Fibroblast of lung (primary cell): ENCODE measurements at places on chromosomes 5 and 9. TPM values are rescaled to one million over a fixed set of nuclear protein-coding genes. Genes with fewer than 3 reads are reported as not detected.

Gene PRRX2
- total RNA-seq = 4.6 and 11.7 TPM in 2 replicates

Gene SNCAIP
- 4.1 and 5.1 TPM in 2 replicates for total RNA-seq

Gene ACTBL2
- under 0.01 TPM in 1 of 2 replicates, not detected in the other for total RNA-seq

Gene FRRS1L
- 0.17 and 0.26 TPM in 2 replicates for total RNA-seq

Gene SPINK4
- total RNA-seq = not detected in 2 replicates

Gene DHFR
- total RNA-seq = 4.4 and 9.7 TPM in 2 replicates

Gene PTPDC1
- 5.9 and 7.6 TPM in 2 replicates for total RNA-seq

Gene F2RL2
- 13.1 and 82.6 TPM in 2 replicates for total RNA-seq

Gene MUSK
- under 0.01 and 0.66 TPM in 2 replicates for total RNA-seq

Gene C5orf34
- total RNA-seq = 2.6 and 4.1 TPM in 2 replicates

Gene SLC28A3
- total RNA-seq = under 0.01 and 0.17 TPM in 2 replicates

Gene PDE8B
- total RNA-seq = 0.17 and 0.26 TPM in 2 replicates

Gene NOXA1
- 0.66 and 0.77 TPM in 2 replicates for total RNA-seq

Gene CTNND2
- total RNA-seq = not detected in 2 replicates

Gene BNIP1
- 17.5 and 23.9 TPM in 2 replicates for total RNA-seq

Gene CARTPT
- total RNA-seq = not detected in 2 replicates

Gene TMEM215
- total RNA-seq = not detected in 2 replicates

Gene PCDHGB2
- total RNA-seq = 3.1 and 4.6 TPM in 2 replicates

Gene CAVIN4
- total RNA-seq = 1.0 and 1.5 TPM in 2 replicates

Gene ALDH1A1
- total RNA-seq = 45.2 and 46.1 TPM in 2 replicates

Gene ITK
- total RNA-seq = 0.17 TPM in 1 of 2 replicates, not detected in the other

Gene SYK
- total RNA-seq = not detected in 2 replicates

Gene SLC6A3
- total RNA-seq = not detected in 2 replicates

Gene SMIM33
- not detected in 2 replicates for total RNA-seq

Gene AK3
- 53.9 and 90.3 TPM in 2 replicates for total RNA-seq

Gene ELOVL7
- total RNA-seq = under 0.01 and 0.26 TPM in 2 replicates

Gene BAAT
- total RNA-seq = not detected in 2 replicates

Gene CAMK2A
- 0.77 and 2.1 TPM in 2 replicates for total RNA-seq

Gene SLC6A7
- total RNA-seq = not detected in 2 replicates

Gene C9orf50
- total RNA-seq = 0.17 and 0.26 TPM in 2 replicates

Gene C1QTNF3
- 1.0 and 1.2 TPM in 2 replicates for total RNA-seq

Gene SMIM15
- total RNA-seq = 42.4 and 64.6 TPM in 2 replicates

Gene BARHL1
- total RNA-seq = not detected in 2 replicates

Gene PCDHB16
- 0.51 and 1.5 TPM in 2 replicates for total RNA-seq

Gene SHOC1
- total RNA-seq = under 0.01 TPM in 2 replicates

Gene ANGPTL2
- total RNA-seq = 108 and 163 TPM in 2 replicates

Gene TSLP
- 9.2 and 18.7 TPM in 2 replicates for total RNA-seq

Gene MZB1
- total RNA-seq = 0.17 TPM in 1 of 2 replicates, not detected in the other

Gene RNF180
- total RNA-seq = 2.6 and 2.8 TPM in 2 replicates

Gene CTSV
- total RNA-seq = under 0.01 and 0.66 TPM in 2 replicates

Gene FST
- 129 and 759 TPM in 2 replicates for total RNA-seq

Gene SLC25A2
- total RNA-seq = 0.66 TPM in 1 of 2 replicates, not detected in the other

Gene GPRIN1
- total RNA-seq = 4.9 and 6.3 TPM in 2 replicates

Gene PFN3
- total RNA-seq = not detected in 2 replicates

Gene ZFP2
- 1.5 and 2.8 TPM in 2 replicates for total RNA-seq

Gene OBP2B
- not detected in 2 replicates for total RNA-seq

Gene NMUR2
- not detected in 2 replicates for total RNA-seq

Gene AHRR
- 6.2 and 26.4 TPM in 2 replicates for total RNA-seq
